ENCODE measurements at places on chromosomes 2 and 18. TPM values are rescaled to one million over a fixed set of nuclear protein-coding genes. Genes with fewer than 3 reads are reported as not detected.

Gene CNTNAP5
- not detected for total RNA-seq

DNA sequence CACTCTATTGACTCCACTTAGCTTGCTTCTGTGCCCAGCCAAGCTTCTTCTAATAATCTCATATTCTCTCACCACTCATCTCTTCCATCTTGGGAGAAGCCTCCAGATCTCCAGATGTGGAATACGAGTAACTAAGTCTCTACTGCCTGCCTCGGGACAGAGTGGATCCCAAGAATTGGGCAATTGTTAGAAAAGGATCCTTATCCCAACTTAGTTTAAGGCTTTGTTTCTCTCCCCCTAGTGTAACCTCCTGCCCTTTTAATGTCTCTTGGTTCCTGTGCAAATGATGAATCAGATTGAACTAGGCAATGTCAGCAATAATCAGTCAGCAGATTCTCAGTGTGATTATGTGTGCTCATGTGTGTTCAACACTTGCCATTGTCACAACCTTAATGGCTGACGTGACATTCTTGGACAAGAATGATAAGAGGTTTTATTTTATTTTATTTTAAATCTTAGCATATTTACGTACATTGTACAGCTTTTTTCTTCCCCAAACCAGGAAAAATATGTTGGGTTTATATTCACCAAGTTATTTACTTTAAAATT lies 59.7 kb downstream of the MYO3B start:
- no peak for DNase-seq

DNA sequence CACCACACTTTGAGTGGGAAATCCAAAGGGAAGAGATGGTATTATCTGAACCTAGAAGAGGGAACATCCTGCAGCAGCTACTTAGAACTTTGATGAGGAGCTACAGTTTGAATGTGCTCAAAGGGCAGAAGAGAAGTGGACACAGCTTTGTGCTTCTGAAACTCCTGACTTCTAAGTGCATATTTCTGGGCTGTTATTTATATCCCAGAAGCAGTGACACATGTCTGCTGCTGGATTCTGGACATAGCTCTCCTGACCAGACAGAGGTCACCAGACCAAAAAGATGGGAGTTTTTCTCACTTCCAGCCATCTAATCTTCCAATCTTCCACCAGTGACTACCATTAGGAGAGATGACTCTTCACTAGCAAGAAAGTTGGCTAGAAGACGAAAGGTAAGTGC lies 153.9 kb downstream of the FSIP2 start:
- no peak for DNase-seq

DNA sequence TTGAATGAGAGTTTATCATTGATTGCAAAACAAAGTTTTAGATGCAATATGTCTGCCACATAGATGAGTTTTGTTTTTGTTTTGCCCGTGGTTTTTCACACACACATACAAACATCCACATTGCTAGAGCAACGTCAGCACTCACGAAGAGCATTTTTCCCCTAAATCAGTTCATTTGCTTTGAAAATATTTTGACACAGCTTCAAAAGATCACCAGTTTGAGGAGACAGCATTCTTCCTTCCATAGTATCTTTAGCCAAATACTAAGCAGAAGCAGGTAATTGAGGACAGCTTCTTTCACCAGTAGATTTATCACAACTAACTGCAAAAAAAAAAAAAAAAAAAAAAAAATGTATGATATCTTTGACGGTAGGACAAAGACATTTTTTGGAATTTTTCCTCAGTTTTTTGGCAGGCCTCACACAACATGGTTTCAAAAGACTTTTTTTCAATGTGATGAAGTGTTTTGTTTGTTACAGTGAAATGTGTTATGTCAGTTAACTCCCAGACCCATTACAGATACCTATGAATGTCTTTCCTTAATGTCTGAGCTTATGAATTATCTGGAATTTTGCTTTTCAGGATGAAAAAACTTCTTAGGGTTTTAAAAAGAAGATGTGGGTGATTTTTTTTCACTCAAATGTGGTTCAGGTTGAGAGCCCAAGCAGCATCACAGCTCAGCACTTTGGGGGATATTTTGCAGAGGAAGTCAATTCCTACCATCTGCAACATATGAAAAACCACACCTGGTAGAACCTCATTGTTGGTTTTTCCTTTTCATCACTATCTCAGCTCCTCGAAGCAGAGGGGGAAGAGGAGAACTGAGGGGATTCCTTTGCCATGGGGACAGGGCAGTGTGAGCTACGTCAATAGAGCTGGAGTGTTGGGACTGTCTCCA lies 31.6 kb downstream of the AOX1 start:
- DNase-seq: no peak

Gene CDH2
- total RNA-seq: 0.05 TPM

- DNase-seq: no peak
These were observed 3.5 kb downstream of the ICOS start for GRCh38 chr2:203940039-203940438.

DNA sequence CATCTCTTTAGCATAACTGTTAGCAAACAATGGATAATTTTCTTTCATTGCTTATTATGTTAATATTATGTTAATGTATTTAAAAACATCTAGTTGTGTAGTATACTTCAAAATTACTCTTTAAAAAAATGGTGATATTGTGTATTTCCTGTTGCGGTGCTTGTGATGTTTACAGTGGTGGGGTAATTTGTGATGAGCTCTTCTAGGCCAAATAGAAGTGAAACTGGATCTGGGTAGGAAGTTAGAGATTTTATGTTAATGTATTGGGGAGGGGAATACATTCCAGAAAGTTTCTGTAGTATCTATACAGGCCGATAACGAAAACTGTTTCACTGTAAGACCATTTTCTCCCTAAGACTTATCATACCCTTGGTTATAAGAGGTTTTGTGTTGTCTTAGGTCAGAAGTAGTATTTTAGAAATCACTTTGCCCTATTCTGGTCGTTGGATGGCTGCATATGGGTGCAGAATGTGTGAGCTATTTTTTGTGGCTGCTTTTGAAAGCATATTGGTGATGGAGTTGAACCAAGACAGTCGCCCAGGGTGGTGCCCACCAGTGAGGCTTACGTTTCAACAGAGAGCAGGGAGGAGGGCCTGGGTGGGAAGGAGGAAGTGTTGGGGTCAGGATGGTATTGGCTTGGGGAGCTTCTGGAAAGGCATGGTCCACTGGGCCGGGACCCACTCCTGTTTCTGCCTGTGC lies 5.8 kb downstream of the TSHZ1 start:
- no peak for DNase-seq

- DNase-seq: no peak
These were observed 22.0 kb downstream of the RHOB start for GRCh38 chr2:20468549-20469500.

DNA sequence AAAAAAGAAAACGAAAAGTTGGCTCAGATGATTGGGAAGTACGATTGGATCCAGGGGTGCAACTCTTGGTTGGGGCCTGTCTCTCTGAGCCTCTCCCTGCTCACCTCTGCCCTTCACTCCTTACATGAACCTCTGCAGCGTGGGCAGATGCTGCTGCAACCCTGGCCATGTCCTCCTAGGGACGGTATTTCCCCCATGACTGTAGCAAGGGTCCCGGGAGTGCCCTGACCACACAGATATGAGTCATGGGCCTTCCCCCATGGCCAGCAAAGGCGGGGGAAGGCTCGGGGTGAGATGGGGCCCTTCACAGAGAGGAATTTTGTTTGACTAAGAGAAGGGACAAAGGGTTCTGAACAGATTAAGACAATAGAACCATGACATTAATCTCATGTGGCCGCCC lies 129.0 kb downstream of the NCK2 start:
- peak; percentile 90 for DNase-seq

DNA sequence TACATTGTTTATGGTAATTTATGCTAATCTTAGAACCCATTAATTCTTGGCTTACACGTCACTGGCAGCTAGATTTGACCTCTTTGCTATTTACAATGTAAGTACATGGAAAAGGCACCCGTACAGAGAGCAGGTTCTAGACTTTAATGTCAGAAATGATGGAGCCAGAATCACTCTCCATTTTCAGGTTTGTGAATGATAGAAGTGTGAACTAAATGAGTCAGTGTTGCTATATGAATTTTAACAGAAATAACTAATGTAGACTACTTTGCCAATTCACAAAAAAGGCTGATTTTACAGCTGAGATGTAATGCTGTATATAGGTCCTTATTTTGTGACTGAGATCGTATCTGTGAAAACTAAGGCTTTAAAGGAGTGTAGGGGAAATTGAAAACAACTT lies 214.6 kb downstream of the LDLRAD4 start:
- DNase-seq: no peak

Gene FOXD4L1
- total RNA-seq: not detected

DNA sequence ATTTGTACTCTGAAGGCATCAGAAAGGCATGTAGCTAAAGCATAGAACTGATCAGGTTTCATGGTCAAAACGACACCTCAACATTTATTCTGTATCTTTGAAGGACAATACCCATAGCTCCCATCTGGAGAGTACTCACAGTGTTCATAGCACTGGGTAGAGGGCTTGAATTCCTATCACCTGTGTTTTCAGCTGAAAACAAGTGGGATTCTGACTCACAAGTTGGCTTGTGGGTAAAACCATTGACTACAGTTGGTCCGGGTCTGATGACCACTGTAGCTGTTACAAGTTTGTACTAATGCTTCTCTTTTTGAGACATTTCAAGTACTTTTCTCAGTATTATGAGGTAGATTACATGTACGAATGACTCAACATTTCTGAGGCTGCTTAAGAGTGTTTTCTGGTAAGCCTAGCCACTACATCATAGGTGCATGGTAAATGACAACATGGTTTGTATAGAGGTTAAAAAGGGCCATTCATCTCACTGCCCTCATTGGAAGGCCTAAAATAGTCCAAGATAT lies 68.6 kb upstream of the PELI1 start:
- DNase-seq: peak; percentile 55

DNA sequence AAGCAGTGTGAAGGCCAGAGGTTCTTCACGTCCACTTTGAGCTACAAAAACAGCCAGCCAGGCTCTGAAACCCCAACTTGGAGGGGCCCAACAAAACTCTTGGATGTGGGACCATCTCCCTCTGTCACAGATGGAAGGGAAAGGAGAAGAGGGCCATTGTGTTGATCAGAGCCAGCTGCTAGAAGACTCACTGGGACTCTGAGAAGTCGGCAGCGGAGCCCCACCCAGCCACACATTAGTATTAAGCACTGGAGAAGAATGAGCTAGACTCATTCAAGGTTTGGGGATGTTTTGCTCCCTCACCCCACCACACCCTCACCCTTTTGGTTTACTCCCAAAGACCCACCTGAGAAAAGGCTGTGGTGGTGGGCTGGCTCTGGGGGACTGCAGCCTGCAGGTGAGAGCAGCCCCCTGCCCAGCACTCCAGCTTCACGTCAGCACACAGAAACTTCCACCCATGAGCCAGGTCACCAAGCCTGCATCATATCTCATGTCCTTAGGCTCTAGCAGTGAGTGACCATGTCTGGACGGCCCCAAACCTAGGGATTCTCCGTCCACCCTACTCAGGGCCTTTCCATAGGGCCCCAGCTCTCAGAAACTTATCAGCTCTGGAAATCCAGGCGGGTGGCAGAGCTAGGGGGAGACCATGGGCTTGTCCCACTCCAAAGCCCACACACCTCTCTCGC lies 12.6 kb downstream of the TEX51 start:
- DNase-seq: no peak

Gene SLC4A5
- 1.6 TPM for total RNA-seq

- no peak for DNase-seq
These were observed 60.4 kb upstream of the GAREM1 start for GRCh38 chr18:32530947-32531651.

DNA sequence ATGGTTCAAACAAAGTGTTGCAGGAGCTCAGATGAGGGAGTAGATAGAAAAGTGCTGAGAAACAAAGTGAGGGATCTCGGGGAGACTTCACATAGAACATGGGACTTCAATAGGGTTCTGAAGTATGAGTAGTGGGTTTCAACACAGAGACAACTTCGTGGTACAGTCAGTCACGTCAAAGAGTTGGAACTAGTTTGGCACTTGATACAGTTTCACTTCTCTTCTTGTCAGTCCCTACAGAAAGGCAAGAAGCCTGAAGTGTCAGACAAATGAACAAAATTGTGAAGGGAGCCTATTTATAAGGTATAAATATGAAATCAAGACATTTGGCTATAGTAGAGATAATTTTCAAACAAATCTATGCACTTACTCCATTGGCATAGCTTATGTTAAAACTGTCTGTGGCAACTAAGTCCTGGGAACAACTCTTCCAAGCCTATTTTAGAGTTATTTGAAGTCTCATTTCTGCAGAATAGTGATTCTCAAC lies 338.0 kb downstream of the TDRD15 start:
- DNase-seq: no peak

DNA sequence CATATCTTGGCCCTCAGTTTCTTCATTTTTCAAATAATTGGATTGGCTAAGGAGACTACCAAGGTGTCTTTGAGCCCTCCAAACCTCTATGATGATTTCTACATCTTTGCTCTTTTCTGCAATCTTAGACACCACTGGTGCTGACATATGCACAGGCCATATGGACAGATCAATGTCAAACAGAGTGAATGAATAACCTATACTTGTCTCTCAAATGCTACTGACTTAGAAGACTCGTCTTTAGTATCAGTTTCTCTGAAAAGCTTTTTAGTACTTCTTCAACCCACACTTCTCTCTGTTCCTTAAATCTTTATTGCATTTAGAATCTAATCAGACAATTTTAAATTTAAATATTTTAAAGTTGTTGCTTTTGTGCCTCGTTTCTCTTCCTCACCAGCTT lies 258.2 kb downstream of the LTBP1 start:
- no peak for DNase-seq

- DNase-seq: no peak
These were observed 457.3 kb upstream of the ID2 start for GRCh38 chr2:8224347-8225190.

GRCh38 chr2:202771336-202771735 lies 100.2 kb downstream of the ICA1L start:
- no peak for DNase-seq

DNA sequence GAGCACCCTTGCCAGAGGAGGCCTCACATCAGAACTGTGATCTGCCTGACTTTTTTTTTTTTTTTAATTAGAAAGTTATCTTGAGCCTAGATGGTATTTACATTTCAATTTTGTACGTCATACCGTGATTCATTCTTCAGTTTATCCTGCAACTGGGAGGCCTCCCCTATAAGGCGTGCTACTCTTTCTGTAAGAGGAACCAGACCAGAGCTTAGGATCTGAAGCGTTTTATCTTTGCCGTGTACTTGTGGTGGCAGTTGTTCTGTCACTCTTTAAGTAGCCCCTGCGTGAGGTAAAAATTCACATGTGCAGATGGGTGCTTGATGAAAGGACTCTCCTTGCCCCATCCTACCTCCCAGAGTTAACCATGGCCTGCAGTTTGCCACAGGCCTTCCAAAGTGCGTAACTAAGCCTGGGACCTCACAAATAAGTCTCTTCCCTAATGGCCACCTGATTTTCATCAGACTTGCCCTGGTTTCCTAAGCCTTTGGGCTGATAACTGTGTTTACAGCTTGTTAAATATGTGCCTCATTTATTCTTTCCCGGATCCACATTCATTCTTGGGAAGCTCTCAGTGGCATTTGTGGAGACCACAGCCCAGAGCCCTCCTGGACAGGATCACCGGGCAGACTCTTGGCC lies 96.0 kb downstream of the MTCL1 start:
- DNase-seq: no peak

Gene SCYGR3
- not detected for total RNA-seq

GRCh38 chr2:117943013-117943672 lies 70.7 kb downstream of the CCDC93 start:
- DNase-seq: no peak

All from activated naive CD4-positive, alpha-beta T cell treated with anti-CD3 and anti-CD28 coated beads, Interleukin-2, amount 50 U/mL, for 72 hours (primary cell).